ENCODE measurements at places on chromosomes 12 and 14.

DNA sequence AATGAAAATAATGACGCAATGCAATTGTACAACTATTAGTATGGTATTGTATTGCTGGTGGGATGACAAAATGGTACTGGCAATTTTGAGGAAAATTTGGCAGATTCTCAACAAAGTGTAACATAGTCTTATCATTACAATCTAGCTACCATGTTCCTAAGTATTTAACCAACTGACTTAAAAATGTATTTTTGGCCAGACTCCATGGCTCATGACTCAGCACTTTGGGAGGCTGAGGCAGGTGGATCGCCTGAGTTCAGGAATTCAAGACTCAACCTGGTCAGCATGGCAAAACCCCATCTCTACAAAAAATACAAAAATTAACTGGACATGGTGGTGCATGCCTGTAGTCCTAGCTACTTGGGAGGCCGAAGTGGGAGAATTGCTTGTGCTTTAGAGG, 1409.5 kb downstream of the AACS start:
- DNase-seq, result no peak

- no peak for DNase-seq
These were observed 58.9 kb downstream of the ARF6 start for GRCh38 chr14:49951691-49952345.

DNA sequence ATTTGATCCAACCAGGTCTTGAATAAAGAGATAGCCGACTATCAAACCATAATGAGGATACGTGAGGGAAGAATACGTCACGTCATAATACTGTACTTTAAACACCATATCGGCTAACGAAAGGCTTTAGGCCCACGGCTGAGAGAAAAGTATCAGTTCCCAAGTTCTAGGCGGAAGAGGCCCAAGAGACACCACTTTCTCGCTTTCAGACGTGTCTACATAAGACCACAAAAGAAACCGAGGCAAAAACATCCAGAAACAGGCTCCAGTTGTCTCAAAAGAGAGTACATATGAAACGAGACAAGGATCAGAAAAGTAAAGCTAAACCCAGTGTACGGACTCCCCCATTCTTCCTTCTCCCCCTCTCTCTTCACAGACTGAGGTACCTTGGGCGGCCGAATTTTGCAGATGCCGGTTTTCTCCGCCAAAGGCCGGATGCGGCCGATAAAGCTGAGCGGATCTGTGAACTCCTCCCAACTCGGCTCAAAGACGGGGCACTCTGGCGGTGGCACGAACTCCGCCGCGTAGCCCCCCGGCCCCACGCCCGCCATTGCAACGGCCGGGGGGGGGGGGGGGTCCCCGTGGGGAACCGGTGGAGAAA, 479 bp downstream of the KDM5A start:
- peak; percentile 20 for DNase-seq

GRCh38 chr14:52856139-52856538, 64.7 kb upstream of the GNPNAT1 start:
- no peak for DNase-seq

- no peak for DNase-seq
These were observed 209.9 kb downstream of the PHETA1 start for GRCh38 chr12:111158992-111159391.

GRCh38 chr12:78442454-78442801, 422.1 kb upstream of the SYT1 start:
- no peak for DNase-seq

GRCh38 chr12:56699020-56699661, 11.1 kb upstream of the PTGES3 start:
- no peak for DNase-seq

GRCh38 chr12:48712209-48712608, 4.3 kb downstream of the CCNT1 start:
- peak; percentile 88 for DNase-seq

- no peak for DNase-seq
These were observed 3.7 kb downstream of the PSMB11 start for GRCh38 chr14:23045419-23046357.
